ENCODE measurements at places on chromosomes 7 and 10.
A peak's percentile ranks its signal among the peaks of the same experiment; 100 is the strongest.

DNA sequence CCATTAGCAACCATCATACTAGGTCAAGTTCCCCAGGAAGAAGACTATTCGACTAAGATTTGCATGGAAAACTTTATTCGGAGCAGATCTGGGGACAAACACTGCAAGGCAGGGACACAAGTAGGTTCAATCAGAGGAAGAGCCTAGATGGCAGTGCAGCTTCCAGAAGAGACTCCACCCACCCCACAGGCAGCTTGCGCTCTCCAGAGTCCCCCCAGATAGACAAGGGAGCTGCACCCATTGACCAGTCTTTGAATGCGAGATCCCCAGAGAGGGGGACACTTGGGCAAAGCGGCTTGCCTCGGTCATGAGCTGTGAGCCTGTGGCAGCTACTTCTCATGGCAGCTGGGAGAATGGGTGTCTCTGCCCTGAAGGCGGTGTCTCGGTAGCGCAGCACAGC, 4.2 kb downstream of the GALNTL5 start:
- no peak for DNase-seq

- DNase-seq, result no peak
Observed at GRCh38 chr10:58109731-58110130, 158.0 kb downstream of the IPMK start.

GRCh38 chr10:101011517-101012423, 12.2 kb downstream of the LZTS2 start:
- DNase-seq, result peak; percentile 38

DNA sequence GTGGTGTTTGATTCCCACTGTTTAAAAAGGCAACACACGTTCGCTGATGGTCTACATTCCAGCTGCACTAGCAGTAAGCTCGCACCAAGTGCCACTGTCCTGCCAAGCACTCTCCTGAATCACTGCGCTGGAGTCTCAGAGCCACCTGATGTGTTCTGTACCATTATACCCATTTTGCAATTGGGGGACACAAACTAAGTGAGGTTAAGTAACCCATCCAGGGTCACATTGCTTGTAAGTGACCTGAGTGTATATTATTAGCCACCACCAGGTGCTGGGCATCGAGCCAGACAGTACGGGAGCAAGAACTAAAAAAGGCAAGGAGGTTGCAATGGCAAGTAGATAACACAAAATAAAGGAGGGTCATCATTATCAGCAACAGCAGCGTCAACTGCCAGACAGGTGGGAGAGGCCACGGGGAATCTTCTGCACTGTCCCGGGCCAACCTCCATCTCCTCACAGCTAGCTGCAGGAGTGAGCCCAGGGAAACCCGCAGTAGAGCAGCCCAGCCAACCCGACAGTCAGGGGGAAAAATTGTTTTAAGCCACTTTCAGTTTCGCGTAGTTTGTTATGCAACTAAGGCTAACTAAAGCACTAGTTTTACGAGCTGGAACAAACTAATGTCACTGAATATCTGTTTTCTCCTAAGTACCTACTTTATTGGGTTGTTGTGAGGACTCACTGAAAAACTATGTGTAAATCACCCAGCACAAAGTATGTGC, 712 bp upstream of the CPVL start:
- peak; percentile 57 for DNase-seq

DNA sequence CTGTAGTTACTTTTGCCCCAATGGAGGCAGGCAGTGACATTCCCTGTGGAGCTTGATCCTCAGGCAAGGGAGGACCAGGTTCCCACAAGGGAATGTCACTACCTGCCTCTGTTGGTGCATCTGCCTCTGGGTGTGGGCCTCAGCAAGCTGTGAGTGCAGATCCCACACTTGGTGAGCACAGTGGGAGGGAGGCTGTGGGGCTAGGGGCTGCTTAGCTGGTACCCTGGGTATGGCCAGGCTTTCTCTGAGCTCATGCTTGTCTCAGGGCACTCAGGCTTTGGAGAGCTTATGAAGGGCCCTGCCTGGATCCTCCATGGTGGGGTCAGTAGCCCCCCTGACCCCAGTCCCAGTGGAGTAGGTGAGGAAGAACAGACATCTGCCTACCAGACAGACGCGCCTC, 16.2 kb upstream of the ZNF488 start:
- no peak for DNase-seq
